ENCODE measurements at places on chromosomes 3 and 15.

GRCh38 chr3:48301800-48302166, 31.7 kb downstream of the SPINK8 start:
- peak; percentile 41 for DNase-seq

DNA sequence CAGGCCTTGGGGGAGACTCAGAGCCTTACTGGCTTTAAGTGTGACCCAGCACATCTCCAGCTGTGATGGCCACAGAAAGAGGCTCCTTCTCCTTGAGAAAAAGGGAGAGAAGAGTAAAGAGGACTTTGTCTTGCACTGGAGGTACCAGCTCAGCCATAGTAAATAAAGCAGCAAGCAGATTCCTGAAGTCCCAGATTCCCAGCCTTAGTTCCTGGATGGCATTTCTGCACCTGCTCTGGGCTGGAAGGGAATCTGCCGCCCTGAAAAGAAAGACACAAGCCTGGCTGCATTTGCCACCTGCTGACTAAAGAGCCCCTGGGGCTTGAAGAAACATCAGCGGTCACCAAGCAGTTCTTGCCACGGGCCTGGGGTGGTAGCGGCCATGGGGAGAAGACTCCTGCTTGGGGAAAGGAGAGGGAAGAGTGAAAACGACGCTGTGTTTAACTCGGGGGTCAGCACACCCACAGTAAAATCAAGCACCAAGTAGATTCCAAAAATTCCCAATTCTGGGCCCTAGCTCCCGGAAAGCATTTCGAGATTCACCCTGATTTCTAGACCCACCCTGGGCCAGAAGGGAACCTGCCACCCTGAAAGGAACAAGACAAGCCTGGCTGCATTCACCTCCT, 24.2 kb upstream of the TNK2 start:
- no peak for DNase-seq

DNA sequence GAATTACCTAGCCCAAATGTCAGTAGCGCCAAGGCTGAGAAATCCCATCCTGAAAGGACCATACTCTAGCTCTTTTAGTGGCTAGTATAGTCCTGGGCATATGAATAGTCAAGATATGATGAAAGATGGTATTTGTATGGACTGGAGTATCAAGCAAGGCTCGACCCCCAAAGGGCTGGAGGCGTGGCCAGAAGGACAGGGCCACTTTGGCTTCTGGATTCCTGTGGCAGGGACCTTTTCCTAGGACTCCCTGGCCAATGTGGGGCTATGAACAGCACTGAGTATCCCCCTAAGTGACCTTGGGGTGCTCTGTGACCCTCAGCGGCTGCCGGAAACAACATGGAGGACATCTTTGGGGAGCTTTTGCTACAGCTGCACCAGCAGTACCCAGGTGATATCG, 6.0 kb downstream of the MPI start:
- DNase-seq: no peak

GRCh38 chr15:92853222-92853621, 46.9 kb upstream of the CHD2 start:
- no peak for DNase-seq

- DNase-seq: no peak
Measured at GRCh38 chr3:84755860-84756259, 202.9 kb upstream of the CADM2 start.

Measured in Caco-2 (cell line).